ENCODE measurements at places on chromosomes 16 and 17.

- DNase-seq = no peak
These were observed 643 bp upstream of the KCNG4 start for GRCh38 chr16:84240455-84240854.

GRCh38 chr16:66617010-66617434, 12.5 kb downstream of the CMTM3 start:
- no peak for DNase-seq

DNA sequence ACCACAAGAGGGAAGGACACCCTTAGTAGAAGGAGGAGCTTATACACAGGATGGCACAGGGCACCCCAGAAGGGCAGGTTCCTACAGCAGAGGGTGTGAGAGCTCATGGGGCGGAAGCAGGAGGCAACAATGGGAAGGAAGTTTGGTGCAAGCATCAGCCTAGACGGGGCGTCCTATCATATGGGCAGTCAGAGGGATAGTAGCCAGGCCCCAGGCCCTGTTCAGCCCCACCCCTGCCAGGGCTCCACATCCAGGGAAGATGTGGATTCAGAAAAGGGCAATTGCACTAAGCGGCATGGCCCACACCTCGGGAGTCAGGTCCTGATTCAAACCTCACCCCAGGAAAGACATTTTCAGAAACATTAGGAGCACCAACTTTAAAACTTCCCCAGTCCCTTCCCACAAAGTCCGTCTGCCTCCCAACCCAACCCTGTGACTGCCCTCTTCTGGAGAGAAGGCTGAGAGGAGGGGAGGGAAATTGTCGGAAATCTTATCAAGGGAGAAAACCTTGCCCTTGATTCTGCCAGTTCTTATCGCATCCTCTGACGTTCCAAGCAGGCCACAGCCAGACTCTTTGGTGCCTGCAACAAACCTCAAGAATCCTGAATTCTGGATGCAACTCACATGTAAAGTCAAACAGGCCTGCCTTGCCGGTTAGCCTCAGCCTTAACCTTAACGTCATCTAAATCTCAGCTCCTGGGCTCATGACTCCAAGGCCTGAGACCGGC, 198.8 kb upstream of the CDH5 start:
- DNase-seq = no peak

GRCh38 chr17:10241781-10242180, 43.4 kb upstream of the GAS7 start:
- DNase-seq = no peak

GRCh38 chr17:74049167-74049966, 154.1 kb upstream of the RPL38 start:
- DNase-seq = no peak

GRCh38 chr17:74599023-74599399, 6.9 kb upstream of the CD300LD start:
- no peak for DNase-seq

DNA sequence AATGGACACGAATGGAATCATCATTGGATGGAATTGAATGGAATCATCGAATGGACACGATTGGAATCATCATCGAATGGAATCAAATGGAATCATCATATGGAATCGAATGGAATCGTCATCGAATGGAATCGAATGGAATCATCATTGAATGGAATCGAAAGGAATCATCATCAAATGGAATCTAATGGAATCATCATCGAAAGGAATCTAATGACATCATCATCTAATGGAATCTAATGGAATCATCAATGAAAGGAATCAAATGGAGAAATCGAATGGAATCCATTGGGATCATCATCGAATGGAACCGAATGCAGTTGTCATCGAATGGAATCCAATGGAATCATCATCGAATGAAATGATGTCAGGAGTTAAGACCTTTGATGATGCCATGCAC, 154.9 kb downstream of the SHCBP1 start:
- DNase-seq = no peak

DNA sequence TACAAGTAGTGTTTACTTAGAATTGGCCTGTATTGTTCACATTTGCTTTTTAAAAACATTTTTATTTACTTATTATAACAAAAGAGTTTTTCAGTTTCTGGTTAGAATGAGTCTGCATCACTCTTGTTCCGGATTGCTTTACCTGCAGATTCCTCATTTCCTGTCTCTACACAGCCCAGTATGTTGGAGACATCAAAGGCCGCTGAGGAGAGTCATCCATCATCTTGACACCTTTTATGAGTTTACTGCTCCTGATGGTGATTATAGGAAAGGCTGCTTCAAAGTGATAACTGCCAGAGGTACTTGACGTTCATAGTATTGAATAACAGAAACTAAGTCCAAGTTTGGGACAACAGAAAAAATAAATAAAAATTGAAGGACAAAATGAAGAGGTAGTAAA, 490.5 kb upstream of the CA10 start:
- DNase-seq = no peak

GRCh38 chr17:68133346-68134045, 98.0 kb downstream of the KPNA2 start:
- DNase-seq = no peak

- DNase-seq = peak; percentile 65
These were observed 24.8 kb upstream of the SIAH1 start for GRCh38 chr16:48409839-48410632.

DNA sequence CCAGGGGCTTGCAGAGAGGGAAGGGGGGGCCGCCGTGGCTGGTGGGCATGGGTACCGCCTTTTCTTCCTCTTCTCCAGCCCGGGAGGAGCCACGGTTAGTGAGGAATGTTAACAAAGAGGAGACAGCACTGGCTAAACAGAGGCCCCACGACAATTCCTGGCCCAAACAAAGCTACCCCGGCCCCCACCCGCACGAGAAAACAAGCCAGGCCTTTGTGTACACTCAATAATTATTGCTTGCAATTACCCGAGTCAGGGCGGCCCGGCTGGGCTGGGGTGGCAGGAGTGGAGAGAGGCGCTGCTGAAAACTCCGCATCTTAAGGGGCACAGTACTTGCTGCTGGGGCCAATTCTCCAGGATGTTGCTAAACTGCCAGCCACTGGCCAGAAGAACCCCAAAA, 56.4 kb downstream of the IRX5 start:
- DNase-seq = no peak

- peak; percentile 94 for DNase-seq
These were observed 410 bp upstream of the HOXB5 start for GRCh38 chr17:48593840-48594537.

DNA sequence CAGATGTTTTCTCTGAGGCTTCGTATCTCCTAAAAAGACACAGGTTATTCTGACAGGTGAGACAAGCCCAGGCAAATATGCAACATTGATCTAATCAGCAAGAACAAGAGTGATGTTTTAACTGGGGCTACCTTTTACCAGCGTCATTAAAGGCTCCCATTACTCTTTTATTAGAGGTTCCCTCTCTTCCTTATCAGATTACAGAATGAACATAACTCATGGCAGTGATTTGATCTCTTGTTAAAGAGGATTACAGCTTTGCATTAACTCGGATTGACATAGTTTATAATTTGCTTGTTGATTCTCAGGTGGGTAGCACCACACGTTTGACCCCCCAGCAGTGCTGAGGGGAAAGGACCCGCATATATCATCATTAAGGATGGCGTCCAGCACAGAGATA, 90.5 kb downstream of the AATF start:
- DNase-seq = no peak

- DNase-seq = no peak
These were observed 138.0 kb downstream of the ANKFN1 start for GRCh38 chr17:56291226-56291805.

GRCh38 chr17:307741-308507, 44.7 kb downstream of the RPH3AL start:
- DNase-seq = no peak

DNA sequence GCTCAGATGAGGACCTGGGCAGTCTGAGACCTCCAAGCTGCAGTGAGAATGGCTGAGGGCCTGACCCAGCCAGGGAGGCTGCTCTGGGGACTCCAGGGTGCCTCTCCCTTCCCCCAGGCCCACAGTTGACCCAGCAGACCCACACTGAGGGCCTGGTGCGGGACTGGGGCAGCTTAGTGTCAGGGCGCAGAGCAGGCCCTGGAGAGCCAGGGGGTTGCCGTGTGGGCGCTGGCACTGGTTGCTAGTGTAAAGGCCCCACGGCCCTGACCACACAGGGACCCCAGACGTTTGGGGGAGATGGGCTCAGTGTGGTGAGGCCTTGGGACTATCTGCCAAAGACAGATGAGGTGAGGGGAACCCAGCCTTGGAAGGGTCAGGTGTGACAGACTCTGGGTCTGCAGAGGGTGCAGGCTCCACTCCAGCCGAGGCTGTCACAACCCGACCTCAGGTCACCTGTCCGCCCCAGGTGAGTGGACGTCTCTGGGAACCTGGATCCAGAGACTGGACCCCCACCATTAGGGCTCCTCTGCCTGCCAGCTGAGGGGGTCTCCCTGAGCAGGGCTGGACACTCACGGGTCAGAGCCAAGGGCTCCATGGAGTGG, 50.8 kb upstream of the GNG13 start:
- no peak for DNase-seq
